ENCODE measurements at places on chromosomes 11 and 22.

- no peak for DNase-seq
These were observed 24.1 kb downstream of the PTDSS2 start for GRCh38 chr11:473962-474785.

GRCh38 chr11:124380585-124380984 lies 3.7 kb downstream of the OR8B2 start:
- no peak for DNase-seq

DNA sequence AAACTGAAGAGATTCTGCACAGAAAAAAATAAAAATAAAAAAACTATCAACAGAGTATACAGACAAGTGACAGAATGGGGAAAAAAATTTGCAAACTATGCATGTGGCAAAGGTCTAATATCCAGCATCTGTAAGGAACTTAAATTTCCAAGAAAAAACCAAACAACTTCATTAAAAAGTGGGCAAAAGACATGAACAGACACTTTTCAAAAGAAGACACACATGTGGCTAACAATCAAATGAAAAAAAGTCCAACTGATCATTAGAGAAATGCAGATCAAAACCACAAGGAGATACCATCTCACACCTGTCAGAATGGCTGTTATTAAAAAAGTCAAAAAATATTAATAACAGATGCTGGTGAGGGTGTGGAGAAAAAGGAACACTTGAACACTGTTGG lies 64.3 kb downstream of the APIP start:
- no peak for DNase-seq

- DNase-seq = no peak
These were observed 51.3 kb downstream of the KIRREL3 start for GRCh38 chr11:126949066-126949891.

DNA sequence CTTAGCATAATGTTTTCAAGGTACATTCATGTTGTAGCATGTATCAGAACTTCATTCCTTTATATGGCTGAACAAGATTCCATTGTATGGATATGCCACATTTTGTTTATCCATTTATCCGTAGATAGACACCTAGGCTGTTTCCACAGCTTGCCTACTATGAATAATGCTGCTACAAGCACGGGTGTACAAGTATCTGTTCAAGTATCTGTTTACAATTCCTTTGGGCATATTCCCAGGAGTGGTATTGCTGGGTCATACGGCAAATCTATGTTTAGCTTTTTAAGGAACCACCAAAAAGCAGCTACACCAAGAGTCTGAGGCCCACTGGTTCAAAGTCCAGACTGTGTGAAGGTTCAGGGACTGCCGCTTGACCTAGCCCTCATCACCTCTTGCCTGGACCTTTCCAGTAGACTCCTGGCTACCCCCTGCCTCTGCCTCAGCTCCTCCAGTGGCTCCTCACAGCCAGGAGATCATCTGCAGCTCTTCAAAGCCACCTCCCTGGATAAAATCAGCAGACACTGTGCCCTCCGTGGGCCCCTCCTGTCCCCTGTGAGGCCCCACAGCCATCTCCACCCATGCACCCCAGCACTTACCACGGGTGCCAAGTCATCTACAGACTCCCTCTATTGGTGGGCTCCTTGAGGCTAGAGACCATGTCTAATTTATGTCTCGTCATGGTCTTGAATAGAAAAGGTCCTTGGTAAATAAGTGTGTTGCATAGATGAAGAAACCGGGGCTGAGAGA lies 160.3 kb downstream of the MN1 start:
- DNase-seq = no peak

DNA sequence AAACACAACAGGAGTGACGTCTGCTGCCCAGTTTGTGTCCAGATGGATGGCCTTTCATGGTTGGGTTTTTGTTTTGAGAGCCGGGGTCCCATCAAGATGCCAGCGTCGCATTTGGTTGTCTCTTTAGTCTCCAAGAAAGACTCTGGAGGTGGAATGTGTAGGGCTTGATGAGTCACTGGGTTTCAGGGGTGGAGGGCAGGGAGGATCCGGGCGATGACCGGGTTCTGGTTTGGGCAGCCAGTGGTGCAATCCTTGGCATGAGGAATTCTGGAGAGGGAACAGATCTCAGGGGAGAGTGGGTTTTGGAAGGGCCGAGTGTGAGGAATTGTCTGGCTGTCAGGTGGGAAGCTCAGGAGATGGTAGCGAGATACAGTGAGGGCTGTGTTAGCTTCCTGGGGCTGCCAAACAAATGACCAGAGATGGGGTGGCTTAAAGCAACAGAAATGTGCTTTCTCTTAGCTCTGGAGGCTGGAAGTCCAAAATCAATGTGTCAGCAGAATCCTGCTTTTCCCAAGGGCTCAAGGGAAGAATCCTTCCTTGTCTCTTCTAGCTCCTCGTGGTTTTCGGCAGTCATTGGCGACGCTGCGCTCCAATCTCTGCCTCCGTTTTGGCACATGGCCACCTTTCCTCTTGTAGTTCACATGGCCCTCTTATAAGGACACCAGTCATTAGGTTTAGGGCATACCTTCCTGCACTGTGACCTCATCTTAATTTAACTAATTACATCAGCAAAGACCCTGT lies 26.4 kb upstream of the PPFIA1 start:
- DNase-seq = no peak

GRCh38 chr22:48382197-48382596 lies 1445.5 kb downstream of the BRD1 start:
- no peak for DNase-seq

DNA sequence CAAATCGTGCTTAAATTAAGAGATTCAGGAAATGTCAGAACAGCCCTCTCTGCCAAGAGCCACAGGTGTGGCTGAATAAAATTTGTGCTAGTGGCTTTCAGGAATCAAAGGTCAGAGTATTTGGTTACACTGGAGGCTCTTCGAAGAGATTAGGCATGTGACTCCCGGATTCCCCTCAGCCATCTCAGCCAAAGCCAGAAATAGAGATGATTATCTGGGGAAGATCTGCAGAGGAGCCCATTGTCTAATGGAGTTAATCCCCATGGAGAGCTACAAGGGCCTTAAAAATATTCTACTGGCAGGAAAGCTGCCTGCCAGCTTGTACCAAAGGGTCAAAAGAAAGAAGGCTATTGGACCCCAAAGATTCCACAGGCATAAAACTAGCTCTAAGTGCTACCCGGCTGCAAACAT lies 1259.5 kb downstream of the TBC1D22A start:
- no peak for DNase-seq

DNA sequence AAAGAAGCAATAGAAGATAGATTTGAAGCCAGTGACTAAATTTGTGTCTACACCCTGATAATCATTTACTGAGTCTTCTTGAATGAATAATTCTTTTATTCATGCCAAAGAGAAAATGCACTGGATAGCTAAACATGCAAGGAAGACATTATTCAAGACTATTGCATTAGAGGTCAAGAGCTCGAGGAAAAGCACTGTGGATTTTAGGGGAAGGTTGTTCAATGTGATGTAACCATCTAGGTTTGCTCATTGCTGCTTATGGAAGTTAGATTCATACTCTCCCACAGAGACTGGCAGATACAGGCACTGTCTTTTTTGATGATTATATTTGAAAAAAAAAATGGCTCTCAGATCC lies 682.1 kb downstream of the KCNA4 start:
- no peak for DNase-seq

GRCh38 chr11:110715541-110715940 lies 3.3 kb upstream of the ARHGAP20 start:
- no peak for DNase-seq

DNA sequence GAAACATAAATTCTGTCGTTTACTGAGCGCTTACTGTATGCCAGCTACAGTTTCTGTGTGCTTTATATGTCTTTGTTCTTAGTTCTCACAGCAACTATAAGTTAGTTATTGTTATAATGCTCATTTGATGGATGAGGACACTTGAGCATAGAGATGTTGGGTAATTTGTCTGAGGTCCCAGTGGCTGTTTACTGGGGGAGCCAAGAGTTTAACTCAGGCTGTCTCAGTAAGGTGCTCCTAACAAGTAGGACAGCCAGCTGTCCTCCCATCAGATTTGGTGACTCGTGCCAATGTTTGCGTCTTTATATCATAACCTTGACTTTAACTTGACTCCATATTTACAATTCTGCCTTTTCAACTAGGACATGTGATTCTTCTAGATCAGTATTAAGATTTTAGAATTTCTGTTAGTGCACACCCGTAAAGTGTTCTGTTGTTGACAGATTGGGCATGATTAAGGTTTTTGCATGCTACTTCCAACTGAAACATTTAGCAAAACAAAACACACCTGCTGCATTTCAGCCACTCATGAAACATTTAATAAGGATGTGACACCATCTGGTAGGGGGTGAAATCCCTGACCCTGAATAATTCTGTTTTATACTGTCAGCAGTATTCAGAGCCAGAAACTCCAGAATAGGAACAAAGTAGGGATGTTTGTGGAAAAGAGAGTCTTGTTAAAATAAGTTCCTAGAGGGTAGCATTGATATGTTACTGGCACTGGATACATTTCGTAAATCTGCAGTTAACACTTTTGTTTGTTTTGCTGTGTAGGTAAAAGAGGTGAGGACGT lies 1.9 kb downstream of the REXO2 start:
- DNase-seq = no peak

GRCh38 chr11:107276077-107276476 lies 181.5 kb downstream of the CWF19L2 start:
- DNase-seq = no peak

- no peak for DNase-seq
These were observed 47.1 kb upstream of the OPCML start for GRCh38 chr11:133579165-133580031.

- no peak for DNase-seq
These were observed 2.1 kb upstream of the CARD10 start for GRCh38 chr22:37521236-37521739.

- DNase-seq = no peak
These were observed 15.2 kb upstream of the MMP7 start for GRCh38 chr11:102545701-102546100.

Data from stimulated activated CD8-positive, alpha-beta memory T cell treated with anti-CD3 and anti-CD28 coated beads, Interleukin-7, amount 100 ng/mL, for 24 hours (primary cell).